ENCODE measurements at places on chromosomes 7 and 10.

GRCh38 chr10:707861-708260, 18.4 kb upstream of the DIP2C start:
- no peak for DNase-seq

- DNase-seq = no peak
Measured at GRCh38 chr7:155306673-155307470, 9.2 kb downstream of the INSIG1 start.

DNA sequence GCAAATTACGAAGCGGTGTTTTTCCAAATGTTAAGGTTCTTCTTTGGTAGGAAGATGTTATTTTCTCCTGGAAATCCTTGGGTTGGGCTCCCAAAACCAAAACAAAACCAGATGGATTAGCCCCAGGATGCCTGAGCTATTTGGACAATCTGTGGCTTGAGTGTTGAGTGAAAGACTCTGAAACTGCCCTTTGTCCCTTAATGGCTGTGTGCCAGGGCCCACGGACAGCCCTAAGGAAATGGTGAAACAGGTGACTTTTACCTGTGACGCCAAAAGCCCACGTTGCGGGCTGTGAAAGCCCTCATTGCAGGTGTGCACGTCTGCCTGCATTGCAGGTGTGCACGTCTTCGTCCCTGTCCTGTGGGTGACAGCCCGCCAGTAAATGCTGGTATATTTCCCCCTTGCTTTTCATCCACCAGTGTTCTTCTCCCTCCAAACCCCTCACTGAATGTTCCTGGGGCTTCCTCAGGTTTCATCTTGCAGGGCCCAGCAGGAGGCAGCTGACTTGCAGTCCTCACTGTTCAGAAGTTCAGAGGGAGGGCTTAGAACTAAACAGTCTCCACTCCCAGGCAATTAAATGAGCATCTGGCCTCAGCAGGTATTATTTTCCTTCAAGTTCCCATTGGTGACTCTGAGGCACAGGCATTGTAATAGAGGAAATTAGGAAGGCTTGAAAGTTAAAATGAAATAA, 10.7 kb downstream of the PFKP start:
- no peak for DNase-seq

GRCh38 chr10:103714232-103714891, 141.0 kb downstream of the SH3PXD2A start:
- DNase-seq = no peak

- no peak for DNase-seq
Measured at GRCh38 chr7:23093546-23093945, 12.0 kb upstream of the KLHL7 start.

GRCh38 chr10:30447125-30447799, 13.3 kb downstream of the MAP3K8 start:
- DNase-seq = no peak

DNA sequence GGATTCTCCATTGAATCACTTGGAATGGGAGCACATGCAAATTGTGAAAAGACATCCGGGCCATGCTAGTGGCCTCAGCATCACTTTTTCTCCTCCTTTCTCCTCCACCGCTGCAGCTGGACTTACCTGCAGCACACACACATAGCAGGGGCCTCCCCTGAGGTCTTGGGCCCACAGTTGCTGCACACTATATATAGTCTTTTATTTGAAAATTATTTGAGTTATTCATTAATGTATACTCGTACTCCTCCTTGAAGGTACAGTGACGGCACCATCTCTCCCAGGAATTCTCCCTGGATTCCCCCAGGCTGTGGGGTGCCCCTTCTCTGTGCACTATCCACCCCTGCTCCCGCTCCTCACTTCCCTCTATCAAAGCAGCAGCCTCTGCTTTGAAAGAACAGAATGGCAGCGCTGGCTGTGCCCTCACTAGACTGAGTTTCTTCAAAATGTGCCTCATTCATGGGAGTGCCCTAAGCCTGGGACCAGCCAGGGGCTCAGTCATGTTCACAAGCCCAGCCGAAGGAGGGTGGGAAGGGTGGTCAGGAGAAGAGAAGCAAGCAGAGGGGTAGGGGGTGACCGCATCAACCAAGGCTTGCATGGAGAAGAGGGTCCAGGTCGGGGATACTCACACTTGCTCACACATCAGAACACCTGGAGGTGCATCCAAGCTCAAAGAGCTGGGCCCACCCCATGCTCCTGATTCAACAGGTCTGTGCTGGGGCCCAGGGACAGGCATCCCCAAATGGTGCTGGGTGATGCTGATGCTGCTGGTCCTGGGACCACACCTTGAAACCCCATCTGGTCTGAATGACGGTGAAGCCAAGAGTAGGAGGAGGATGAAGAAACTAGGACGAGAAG, 156.2 kb upstream of the ZMIZ1 start:
- no peak for DNase-seq

DNA sequence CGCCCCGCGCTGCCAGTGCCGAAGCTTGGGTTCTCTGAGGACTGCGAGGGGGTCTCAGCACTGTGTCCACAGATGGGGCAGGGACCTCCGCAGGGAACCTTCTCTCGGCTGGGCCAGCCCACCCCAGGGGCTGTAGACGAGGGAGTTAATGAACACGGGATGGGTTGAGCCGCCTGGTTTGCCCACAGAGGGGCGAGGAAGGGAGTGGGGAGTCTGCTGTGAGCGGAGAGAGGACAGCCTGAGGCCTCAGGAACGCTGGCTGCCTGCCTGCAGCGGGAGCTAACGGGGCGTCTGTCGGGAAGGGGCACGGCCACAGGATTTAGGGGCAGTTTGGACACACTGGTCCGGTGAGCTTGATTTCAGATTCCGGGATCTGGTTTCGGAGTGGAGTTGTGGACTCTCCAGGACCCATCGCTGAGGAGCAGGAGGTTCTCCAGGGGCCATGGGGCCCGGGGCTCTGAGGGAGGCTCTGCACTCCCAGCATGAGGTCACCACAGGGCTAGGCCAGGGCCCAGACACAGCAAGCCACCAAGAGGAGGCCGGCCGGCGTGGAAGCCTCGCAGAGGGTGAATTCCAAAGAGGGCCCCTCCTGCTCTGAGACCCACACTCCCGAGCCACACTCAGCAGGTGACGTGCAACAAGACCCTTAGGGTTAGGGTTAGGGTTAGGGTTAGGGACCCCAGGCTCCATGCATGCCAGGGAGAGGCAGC, 19.0 kb upstream of the FAM20C start:
- DNase-seq = no peak

- DNase-seq = no peak
Measured at GRCh38 chr10:9608602-9609001, 1409.1 kb upstream of the CELF2 start.

DNA sequence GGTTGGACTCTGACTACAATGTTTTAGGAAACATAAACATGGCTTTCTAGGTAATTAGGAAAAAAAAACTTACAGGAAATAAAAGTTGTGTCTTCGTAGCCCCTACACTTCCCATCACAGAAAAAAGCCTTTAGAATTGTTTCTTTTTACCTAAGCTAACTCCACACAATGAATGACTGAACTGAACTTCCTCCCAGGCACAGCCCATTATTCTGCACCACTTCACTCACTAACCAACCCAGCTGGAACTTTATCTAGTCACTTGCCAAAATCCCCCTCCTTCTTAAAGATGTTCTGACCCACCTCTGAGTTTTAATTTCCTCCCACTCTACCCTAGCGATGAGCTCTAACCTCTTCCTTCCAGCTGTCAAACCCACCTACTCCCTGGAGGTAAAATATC, 91.7 kb upstream of the MEOX2 start:
- DNase-seq = no peak

DNA sequence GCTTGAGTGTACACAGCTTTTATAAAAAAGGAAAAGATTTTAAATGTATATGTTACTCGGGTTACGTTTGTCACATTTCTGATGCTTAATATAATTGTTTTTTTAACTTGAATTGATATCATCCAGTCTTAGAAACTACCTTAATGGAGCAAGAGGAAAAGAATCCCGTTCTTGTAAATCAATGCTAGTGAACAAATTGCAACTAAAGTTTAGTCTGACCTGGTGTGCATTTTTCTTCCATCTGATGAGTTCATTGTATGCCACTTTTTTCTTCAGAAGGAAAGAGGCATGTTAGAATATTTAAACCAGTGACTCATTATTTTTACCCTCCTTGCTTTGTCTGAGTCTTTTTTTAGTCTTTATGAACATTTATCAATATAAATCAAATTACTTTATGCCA, 34.7 kb downstream of the NET1 start:
- DNase-seq = no peak

GRCh38 chr10:113044016-113044755, 94.1 kb downstream of the TCF7L2 start:
- DNase-seq = no peak

- no peak for DNase-seq
Measured at GRCh38 chr10:4257939-4258465, 473.0 kb upstream of the KLF6 start.

DNA sequence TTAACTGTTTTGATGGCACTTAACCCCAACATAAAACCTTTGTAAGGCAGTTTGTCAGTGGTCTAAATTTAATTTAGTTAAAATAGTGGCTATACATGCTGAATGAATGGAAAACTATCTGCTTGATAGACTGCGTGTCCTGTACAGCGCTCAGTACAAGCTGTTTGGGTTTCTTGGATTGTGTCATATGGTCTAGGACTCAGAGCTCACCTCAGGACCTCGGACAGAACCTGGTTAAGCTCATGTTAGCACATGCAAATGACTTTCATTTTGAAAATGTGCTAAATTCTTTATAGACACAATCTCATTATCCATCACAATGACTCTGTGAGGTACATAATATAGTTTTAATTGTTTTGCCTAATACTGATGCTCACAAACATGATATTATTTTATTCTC, 55.7 kb upstream of the RELN start:
- no peak for DNase-seq

- DNase-seq = no peak
Measured at GRCh38 chr10:129445436-129446182, 21.4 kb upstream of the MGMT start.

DNA sequence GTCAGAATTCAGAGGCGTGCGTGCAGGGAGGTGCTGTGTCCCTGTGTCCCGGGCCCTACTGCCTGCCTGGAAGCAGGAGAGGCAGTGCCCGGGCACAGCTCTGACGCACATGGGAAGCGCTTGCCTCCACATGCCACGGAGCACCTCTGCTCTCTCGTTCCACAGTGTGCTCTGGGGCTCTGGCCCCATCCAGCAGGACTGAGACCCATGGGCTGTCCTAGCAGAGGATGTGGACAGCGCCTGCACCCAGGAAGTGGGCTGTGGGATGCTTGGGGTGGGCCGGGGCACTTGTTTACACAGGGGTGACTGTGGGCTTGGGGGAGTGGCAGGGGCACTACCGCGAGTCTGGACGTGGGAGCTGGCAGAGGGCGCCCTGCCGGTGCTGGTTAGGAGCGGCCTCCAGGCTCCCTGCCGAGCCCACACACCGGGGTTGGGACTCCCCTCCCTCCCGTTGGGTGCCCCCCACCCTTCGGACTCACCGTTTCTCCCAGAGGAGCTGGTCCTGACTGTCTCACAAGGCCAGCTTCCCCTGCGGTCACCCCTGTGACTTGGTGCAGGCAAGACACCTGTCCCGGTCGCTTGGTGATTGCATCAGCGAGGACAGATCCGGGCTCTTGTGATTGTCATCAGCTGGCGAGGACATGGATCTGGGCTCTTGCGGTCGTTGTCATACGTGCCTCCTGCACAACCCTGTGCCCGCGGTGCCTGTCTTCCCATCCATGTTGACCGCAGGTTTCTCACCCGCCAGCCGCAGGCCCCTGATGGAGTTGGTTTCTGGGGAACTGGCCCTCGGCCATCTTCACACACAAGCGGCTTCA, 83.1 kb downstream of the NKX6-2 start:
- DNase-seq = no peak

GRCh38 chr7:97107192-97107800, 10.2 kb upstream of the SDHAF3 start:
- DNase-seq = no peak

DNA sequence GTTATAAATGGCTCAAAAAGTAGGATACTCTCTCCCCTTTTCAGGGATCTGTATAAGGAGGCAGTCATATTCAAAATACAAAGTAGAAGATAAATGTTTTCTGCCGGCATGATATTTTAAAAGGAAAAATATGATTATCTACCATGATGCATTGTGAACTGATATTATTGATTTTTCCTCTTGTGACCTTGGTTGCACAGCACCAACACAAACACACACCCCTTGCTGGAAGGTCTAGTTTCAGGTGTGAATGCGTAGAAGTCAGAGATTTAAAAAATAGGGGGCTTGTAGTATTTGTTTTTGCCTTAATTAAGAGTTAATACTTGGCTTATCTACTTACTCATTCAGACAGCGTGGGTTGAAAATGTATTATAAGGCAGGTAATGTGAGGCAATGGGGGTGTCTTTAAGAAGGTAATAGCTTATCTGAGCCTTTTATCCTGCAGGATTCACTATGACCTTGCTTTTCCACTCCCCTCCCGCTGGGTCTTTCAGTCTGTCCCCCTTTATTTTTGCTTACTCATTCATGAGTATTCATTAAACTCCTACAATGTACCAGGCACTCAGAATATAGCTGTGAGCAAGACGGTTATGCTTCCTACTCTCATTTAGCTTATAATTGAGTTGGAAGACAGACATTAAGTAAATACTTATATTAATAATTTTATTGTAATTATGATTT, 390.6 kb downstream of the SDK1 start:
- DNase-seq = no peak

- DNase-seq = no peak
Measured at GRCh38 chr7:87564296-87564963, 36.3 kb downstream of the ABCB1 start.

DNA sequence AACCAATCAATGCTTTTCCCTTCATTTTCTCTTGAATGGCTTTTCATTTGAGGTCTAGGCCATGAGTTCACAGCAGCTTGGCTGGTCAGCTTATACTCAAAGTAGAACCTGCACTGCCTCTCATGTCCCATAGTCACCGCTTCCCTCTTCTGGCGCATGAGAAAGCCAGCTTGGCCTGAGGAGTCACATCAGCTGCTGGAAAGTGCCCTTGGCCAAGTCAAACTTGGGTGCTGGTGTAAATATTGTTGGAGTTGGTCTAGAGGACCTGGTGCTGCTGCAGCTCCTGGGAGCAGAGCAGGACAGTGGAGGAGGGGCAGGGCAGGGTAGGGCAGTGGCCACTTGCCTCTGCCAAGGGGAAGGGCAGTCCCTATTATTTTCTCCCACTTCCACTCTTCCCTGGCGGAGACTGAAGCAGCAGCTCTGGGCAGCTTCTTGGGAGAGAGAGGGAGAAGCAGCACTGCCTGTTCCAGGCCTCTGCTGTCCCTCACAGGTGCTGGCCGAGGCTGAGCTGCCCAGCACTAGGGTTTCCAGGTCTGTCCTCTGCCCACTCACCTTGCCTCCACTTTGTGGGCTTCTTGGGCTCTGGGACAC, 12.8 kb downstream of the UBE2D4 start:
- no peak for DNase-seq

DNA sequence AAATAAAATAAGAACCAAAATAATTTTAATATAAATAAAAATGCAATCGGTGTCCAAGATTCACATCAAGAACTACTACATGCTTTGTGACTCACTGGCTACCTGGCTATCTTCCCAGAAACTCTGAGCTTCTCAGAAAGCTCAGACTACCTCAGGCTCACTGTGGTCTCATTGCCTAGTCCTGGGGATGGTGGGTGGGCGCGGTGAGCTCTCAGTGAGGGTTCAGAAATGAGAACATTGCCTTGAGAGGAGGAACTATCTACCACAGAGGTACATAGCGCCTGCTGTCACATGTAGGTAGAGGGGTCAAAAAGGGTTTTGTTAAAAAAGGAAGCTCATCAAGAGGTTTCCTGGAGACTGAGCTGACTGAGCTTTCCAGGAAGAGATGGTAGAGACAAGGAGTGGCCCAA, 108.0 kb downstream of the WDFY4 start:
- DNase-seq = peak; percentile 33

All from coronary artery (tissue), 2 donors.